ENCODE measurements at places on chromosomes 2 and 18.
A peak's percentile ranks its signal among the peaks of the same experiment; 100 is the strongest.

DNA sequence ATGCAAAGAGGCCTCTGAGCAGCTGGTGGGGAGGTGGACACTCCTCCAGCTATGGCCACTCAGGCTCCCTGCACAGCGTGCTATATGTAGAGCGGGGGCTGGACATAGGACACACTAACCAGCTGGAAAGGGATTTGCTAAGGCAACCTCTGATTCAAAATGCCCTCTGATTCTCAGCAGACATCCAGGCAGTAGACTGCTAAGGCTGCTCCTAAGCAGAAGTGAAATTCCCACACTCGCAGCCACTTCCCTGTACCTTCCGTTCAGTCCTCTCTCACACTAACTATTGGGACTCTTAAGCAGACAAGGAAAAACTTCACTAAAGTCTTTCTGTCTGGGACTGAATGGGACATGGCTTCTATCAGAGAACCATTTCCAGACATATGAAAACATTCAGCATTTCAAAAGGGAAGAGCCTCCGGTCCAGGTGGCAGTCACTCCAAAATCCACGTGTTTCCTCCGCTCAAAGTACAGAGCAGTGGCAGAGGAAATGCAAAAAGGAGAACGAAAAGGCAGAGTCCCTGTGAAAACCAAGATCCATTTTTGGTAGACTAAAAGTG lies 265.8 kb downstream of the TTC32 start:
- no peak for DNase-seq

DNA sequence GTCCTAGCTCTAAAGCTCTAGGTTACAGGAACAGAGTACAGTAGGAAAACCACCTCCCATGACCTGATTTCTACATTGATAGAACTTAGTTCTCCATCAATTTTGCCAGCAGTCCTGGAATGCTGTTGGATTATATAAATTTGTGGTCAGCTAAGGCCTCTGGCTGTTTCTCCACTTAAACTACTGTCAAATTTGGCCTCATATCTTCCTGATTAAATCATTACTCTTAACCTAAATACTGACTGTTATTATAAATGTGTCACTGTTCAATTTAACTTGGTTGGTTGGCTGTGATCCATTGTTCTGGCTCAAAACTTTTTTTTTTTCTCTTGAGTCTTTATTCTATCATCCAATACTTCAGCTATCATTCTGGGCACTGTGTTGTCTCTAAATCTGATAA lies 71.2 kb downstream of the TGFA start:
- DNase-seq = no peak

GRCh38 chr2:148926291-148926961 lies 51.4 kb downstream of the KIF5C start:
- peak; percentile 85 for DNase-seq

GRCh38 chr18:9779630-9780029 lies 71.5 kb downstream of the RAB31 start:
- DNase-seq = no peak

DNA sequence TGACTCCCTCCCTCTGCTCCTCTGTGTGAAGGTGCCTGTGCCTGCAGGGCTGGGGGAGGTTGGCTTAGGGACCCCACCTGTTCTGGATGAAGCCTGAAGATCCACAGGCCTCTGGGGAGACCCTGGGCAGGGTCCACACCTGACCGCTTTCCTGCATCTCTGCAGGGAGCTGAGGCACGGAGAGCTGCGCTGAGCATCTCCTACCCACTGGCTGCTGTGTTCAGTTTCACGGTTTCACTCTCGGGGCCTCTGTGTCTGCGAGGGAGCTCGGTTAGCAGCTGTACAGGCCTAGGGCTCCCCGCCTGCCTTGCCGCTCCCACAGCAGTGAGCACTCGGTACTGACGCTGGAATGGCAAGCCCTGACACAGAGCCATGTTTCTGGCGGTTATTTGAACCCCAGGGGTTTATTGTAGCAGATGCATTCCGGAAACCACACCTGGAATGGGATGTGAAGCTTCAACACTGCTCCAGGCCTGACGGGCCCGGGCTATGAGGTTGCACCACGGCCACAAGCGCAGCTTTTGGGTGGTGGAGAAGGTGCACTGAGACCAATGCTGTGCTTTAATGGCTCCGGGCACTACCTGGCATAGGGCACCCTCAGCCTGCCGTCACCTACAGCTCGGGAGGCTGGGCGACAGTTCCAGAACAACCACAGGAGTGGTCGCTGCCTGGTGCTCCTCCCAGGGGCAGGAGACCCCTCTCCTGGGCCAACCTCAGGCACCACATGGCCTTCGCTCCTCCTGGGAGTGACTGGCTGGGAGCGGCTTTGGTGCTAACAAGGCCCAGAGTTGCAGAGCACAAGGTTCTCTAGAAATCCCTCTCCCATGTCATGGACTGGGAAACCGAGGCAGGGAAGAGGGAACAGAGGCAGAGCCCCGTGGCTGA lies 257.9 kb downstream of the NDUFA10 start:
- DNase-seq = no peak

- no peak for DNase-seq
Measured at GRCh38 chr2:208415255-208415654, 8.7 kb downstream of the PTH2R start.

DNA sequence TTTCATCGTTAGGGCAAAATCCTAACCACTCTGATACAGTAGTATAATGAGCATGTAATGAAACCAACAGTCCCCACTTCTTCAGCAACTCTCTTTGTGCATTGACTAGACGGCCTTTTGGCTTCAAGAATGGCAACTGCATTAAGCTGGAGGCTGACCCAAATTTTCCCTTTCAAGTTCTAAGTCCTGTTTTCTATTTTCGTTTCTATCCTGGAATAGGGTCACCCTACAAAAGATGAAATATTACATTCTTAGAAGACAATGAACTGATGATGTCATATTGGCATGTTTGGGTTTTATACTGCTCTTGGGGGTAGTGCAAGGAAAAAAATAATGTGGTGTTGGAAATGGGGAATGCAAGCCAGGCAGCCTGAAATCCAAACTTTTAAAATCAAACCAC lies 254.4 kb downstream of the ETAA1 start:
- DNase-seq = no peak

DNA sequence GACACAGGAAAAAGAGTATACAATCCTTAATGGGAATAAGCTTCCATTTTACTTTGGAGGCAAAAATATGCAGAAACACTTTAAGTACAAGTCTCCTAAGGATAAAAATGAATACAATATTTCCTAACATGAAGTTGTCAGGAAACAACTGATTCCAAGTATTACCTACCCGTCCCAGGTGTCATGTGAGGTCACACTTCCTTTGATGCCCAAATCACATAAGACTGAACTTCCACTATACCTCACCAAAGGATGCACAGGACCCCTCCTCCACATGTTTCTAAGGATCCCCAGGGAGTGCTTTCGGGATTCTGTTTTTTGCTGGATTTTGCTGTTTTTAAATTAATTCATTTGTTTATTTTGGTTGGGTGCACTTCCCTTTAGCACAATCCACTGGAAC lies 438.5 kb upstream of the TCF4 start:
- DNase-seq = no peak

DNA sequence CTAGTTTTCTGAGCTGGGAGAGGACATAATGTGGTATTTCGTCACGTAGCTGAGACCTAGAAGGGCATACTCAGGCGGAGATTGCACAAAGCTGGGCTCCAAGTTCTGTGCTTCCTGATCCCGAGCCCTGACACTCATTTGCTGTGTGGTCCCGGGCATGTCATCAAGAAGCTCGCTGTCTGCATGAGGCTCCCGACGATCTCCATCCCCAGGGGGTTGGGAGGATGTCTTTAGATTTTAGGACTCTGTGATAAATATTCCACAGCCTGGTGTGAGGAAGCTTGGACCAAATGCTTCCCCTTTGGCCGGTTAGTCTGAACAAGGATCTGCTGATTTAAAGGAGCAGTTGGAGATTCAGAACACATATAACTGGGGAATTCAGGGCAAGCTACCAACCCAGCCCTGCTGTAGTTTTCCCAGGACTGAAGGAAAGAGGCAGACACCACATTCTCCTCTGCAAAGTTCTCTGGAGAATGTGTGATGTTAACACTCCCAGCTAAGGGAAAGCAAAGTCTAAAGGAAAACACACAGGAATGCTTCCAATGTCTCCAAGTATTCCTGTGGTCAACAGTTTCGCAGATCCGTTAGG lies 2.3 kb downstream of the KCNE4 start:
- no peak for DNase-seq

DNA sequence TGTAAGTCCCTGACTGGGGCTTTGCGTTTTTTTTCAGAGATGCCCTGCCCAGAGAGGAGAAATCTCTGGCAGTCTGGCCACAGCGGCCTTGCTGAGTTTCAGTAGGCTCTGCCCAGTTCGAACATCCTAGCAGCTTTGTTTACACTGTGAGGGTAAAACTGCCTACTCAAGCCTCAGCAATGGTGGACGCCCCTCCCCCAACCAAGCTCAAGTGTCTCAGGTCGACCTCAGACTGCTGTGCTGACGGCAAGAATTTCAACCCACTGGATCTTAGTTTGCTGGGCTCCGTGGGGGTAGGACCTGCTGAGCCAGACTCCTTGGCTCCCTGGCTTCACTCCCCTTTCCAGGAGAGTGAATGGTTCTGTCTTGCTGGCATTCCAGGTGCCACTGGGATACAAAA lies 31.7 kb downstream of the L3MBTL4 start:
- DNase-seq = no peak

- no peak for DNase-seq
Measured at GRCh38 chr18:9760641-9761040, 52.5 kb downstream of the RAB31 start.

- no peak for DNase-seq
Measured at GRCh38 chr2:17713291-17713690, 40.3 kb downstream of the SMC6 start.

DNA sequence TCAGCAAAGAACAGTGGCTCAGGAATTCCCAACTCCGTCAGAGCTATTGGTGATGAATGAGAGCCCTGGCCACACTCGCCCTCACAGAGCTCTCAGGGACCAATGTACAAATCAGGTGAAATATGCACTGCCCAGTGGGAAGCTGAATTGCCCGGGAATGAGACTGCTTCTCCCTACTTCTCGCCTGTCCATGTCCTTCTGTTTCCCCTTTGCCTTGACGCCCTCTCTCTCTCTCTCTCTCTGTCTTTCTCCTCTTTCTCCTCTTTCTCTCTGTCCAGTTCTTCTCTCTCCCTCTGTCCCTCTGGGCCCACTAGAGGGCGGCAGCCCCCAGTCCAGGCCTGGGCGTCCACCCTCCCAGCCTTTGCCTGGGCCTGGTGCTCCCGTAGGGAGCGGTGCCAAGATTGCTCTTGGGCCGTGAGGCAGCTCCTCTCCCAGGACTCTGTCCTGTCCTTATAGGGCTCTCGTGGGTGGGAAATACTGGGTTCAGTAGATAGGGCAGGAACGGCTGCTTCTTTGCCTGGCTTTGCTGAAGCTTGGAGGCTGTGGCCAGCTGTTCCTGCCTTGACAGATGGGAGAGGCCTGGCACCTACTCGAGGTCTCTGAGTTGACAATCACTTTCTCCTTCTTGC lies 28.4 kb upstream of the PUM2 start:
- peak; percentile 72 for DNase-seq

GRCh38 chr2:101251844-101252407 lies 760 bp upstream of the CNOT11 start:
- peak; percentile 52 for DNase-seq

GRCh38 chr2:14223576-14223975 lies 408.9 kb upstream of the LRATD1 start:
- DNase-seq = no peak

DNA sequence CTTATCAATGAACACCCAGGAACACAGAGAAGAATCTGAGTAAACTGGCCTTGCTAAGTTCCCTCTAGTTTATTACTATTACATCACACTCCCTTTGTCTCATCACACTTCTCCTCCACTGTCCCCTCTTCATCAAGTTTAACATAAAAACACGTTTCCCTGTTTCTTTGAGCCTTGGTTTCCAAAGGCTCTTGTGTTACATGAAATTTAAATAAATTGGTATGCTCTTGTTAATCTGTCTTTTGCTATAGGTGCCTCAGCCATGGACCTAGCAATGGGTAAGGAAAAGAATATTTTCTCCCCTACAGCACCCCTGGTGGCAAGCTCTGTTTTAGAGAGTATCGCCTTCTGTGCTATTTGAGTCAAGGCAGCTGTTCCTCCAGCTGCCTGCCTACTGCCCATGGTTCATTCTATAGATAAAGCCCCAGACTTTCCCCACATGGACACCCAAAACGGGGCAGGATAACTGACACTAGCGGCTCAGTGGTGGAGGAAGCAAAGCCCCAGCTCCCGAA lies 31.8 kb downstream of the TGIF1 start:
- no peak for DNase-seq

GRCh38 chr2:209208211-209208610 lies 215.6 kb upstream of the MAP2 start:
- DNase-seq = peak; percentile 2

DNA sequence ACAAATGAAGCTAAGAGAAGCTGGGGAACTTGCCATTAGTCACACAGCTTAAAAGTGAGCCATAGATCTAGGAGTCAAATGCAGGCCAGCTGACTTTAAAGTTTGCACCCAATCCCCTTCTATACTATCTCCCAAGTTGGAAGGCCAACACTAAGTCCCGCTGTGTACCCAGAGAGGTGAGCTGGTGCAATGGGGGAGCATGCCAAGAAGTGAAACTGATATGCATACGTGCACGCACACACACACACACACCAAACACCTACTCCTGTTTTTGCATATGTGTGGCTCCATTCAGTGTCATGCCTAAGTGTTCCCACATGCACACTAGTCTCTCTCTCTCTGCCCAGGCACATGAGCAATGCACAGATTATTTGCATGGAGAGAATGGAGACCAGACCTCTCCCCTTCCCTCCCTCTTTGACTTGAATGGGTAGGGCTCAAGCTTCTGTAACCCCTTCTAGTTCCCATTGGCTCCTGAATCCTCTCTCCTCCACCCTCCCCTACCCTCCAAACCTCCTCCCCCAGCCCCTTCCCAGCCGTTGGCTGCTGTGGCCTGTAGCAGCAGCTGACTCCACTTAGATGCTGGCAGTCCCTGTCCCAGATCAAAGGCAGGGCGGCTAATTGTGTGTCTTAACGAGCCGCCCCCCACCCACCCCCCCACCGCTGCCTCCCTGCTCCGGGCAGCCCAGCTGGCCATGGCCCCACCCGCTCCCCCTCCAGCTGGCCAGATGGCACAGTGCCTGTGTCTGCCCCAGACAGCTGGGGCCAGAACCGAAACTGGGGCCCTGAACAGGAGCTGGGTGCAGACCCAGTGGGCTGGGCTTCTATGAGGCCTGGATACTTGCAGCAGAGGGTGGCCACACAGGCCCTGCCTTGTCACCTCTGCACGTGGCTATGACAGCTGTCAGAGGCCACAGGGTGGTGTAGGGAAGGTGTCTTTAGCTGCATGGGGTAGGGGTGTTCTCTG lies 5.6 kb downstream of the WNT10A start:
- no peak for DNase-seq

- peak; percentile 39 for DNase-seq
Measured at GRCh38 chr18:62690236-62690815, 25.0 kb upstream of the PHLPP1 start.

DNA sequence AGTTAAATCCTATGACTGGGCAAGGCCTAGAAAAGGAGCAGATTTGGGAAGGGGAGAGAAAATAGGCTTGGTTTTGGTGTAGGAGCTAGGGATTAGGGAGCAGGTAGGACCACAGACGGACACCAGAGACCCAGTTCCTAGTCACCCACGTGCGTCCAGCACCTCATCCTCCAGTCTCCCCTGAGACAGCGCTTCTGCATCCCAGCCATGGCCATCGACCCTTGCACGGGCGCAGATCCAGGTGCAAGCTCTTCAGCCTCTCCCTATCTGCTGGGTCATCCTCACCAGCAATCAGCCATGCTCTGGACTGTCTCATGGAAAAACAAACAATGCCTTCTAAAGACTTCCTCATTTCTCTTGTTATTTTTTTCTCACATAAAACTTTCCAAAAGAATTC lies 246.8 kb upstream of the RAB6C start:
- no peak for DNase-seq

- DNase-seq = no peak
Measured at GRCh38 chr18:12517142-12517825, 109.6 kb downstream of the PRELID3A start.

- no peak for DNase-seq
Measured at GRCh38 chr18:11162889-11163288, 13.5 kb upstream of the PIEZO2 start.
